ENCODE measurements at places on chromosomes 1 and 21. TPM values are rescaled to one million over a fixed set of nuclear protein-coding genes. Genes with fewer than 3 reads are reported as not detected.

DNA sequence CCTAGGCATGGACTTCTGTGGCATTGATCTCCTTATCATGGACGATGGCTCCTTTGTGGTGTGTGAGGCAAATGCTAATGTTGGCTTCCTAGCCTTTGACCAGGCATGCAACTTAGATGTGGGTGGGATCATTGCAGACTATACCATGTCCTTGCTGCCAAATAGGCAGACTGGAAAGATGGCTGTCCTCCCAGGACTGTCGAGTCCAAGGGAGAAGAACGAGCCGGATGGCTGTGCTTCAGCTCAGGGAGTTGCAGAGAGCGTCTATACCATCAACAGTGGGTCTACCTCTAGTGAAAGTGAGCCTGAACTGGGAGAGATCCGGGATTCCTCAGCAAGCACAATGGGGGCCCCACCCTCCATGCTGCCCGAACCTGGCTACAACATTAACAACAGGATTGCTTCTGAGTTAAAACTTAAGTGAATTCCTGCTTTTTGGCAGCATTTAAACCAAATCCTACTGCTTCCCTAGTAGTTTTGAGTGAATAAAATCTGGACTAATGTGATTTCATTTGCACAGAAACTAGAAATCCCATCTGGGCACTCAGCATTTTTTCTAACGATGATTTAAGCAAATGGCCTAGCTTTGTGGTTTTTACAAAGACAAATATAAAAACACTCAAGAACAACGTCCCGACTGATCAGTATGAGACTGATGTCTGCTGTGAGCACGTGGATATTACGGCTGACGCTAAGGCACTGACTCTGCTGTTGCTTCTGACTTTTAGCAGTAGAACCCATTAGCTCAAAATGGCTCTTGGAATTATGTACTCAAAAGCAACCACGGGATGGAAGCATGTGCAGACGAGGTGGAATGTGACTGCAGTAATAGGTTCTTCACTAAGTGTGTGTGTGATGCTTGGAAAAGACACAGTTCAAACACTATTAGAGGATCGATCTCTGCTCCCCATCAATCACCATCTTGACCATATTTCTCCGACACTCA, 34.2 kb downstream of the RIMKLA start:
- no peaks in the 10 kb centered on the region for H3K4me1 ChIP-seq
- no peak for DNase-seq
- H3K27me3 ChIP-seq = no peaks in the 10 kb centered on the region
- no peak overlapping the region for H3K27ac ChIP-seq
- no peaks in the 10 kb centered on the region for H3K36me3 ChIP-seq

DNA sequence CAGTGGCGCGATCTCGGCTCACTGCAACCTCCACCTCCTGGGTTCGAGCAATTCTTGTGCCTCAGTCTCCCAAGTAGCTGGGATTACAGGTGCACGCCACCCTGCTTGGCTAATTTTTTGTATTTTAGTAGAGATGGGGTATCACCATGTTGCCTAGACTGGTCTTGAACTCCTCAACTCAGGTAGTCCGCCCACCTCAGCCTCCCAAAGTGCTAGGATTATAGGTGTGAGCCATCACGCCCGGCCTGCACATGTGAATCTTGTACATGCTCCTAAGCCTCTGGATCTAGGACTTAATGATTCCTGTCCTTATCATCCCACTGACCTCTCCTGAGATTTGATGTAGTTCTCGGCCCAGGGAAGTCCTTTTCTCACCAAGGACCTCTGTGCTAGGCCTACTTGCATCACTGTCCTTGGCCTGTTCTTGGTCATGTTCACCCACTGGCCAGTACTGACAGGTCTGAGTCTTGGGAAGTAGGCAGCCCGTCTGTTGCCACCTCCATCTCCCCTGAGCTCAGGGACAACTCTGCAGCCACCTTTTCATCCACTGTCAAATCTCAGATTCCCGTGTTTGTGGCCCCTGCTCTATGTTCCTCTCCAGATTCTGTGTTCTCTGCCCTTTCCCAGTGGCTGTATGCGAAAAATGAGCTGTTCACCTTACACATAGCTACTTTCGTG, 9.4 kb downstream of the HYI start:
- H3K4me1 ChIP-seq = no peaks in the 10 kb centered on the region
- no peaks in the 10 kb centered on the region for H3K27me3 ChIP-seq
- H3K36me3 ChIP-seq = no peaks in the 10 kb centered on the region
- no peak for DNase-seq
- H3K4me3 ChIP-seq = no peak overlapping the region
- H3K27ac ChIP-seq = no peak overlapping the region

DNA sequence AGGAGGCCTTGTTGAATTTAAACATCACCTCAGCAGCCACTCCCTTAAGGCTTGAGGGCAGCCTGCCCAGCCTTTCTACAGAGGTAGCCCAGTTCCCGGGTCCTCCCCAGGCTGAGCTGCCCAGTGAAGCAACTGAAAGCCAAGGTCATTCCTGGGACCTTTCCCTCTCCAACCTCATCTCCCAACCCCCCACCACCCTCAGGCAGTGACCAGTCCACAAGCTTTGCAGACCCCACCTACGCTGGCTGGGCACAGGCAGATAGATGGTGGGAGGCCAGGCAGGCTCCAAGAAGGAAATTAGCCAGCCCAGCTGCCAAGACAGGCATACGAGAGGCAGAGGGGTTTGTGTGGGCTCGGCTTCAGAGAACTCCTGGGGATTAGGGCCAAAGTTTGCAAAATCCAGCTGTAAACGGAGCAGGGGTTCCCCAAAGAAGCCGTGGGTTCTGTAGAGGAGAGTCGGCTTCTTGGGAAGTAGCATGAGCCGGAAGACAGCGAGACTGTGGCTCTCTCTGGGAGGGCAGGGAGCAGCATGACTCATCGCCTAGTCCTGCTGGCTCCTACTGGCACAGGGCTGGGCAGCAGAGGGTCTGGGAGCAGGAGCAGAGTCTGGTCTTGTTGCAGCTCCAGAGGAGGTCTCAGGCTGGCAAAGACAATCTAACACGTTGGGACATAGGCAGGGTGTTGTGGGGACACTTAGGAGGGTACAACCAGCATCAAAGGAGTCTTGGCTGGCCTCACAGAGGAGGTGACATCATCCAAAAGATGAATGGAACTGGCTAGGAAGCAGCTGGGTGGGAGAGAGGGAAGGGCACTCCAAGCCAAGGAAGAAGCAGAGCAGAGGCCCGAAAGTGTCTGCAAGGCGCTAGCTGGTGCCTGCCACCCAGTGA, 2.8 kb upstream of the ZC3H12A start:
- peak overlapping the region; percentile 94 for H3K27ac ChIP-seq
- H3K4me3 ChIP-seq = peak overlapping the region; percentile 20
- H3K36me3 ChIP-seq = no peaks in the 10 kb centered on the region
- DNase-seq = peak; percentile 66
- peaks cover 7% of the 10 kb centered on the region for H3K4me1 ChIP-seq

GRCh38 chr21:31564439-31564838, 95.1 kb upstream of the SOD1 start:
- H3K36me3 ChIP-seq = no peaks in the 10 kb centered on the region
- DNase-seq = no peak
- H3K4me3 ChIP-seq = no peak overlapping the region
- peaks cover 7% of the 10 kb centered on the region for H3K4me1 ChIP-seq

DNA sequence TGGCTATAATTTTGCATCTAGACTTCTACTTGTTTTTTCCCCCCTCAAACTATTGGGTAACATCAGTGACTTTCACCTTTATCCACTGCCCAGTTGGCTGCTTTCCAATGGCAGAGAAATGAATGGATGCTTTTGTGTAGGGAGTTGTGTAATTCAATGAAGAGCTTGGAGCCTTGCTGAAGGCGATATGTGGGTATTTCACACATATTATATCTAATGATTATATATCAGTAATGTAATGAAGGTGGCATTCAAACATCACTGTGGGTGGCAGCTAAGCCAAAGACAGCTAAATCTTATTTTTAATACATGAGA, 81.2 kb downstream of the TGFB2 start:
- peak; percentile 23 for DNase-seq
- H3K27ac ChIP-seq = no peak overlapping the region
- H3K36me3 ChIP-seq = no peaks in the 10 kb centered on the region
- H3K27me3 ChIP-seq = no peaks in the 10 kb centered on the region
- no peak overlapping the region for H3K4me3 ChIP-seq

DNA sequence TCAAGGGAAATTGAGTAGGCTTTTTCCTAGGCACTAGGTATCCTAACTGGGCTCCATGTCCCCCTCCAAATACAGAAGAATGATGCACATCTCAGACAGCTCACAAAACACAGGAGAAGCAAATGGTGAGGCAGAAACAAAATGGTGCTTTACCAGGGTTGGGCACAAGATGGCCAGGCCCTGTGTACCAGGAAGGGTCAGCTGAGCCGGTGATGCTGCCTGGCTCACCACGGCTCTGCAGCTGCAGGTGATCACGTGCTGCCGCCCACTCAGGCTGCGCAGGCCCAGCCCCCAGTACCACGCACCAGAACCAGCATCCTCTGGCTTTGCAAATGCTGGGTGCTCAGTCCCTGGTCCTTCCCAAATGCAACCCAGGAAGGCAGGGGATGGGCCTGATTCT, 993 bp upstream of the DSCAM start:
- H3K4me3 ChIP-seq = no peak overlapping the region
- no peaks in the 10 kb centered on the region for H3K4me1 ChIP-seq
- no peaks in the 10 kb centered on the region for H3K27me3 ChIP-seq
- no peak for DNase-seq
- no peaks in the 10 kb centered on the region for H3K36me3 ChIP-seq
- H3K27ac ChIP-seq = no peak overlapping the region

GRCh38 chr1:150596095-150596892, 16.9 kb upstream of the MCL1 start:
- H3K4me1 ChIP-seq = no peaks in the 10 kb centered on the region
- H3K27ac ChIP-seq = no peak overlapping the region
- DNase-seq = no peak
- H3K36me3 ChIP-seq = no peaks in the 10 kb centered on the region

- H3K27ac ChIP-seq = no peak overlapping the region
- H3K4me1 ChIP-seq = no peaks in the 10 kb centered on the region
- DNase-seq = no peak
- no peaks in the 10 kb centered on the region for H3K27me3 ChIP-seq
These were observed 29.6 kb downstream of the SIM2 start for GRCh38 chr21:36728371-36729111.

GRCh38 chr1:12180315-12180714, 13.5 kb downstream of the TNFRSF1B start:
- H3K27ac ChIP-seq = peak overlapping the region; percentile 83
- H3K4me1 ChIP-seq = no peaks in the 10 kb centered on the region
- H3K36me3 ChIP-seq = no peaks in the 10 kb centered on the region
- no peaks in the 10 kb centered on the region for H3K27me3 ChIP-seq
- peak; percentile 68 for DNase-seq

- no peaks in the 10 kb centered on the region for H3K27me3 ChIP-seq
- H3K4me1 ChIP-seq = no peaks in the 10 kb centered on the region
- no peak overlapping the region for H3K27ac ChIP-seq
These were observed 24.6 kb downstream of the ATF3 start for GRCh38 chr1:212633161-212633560.

DNA sequence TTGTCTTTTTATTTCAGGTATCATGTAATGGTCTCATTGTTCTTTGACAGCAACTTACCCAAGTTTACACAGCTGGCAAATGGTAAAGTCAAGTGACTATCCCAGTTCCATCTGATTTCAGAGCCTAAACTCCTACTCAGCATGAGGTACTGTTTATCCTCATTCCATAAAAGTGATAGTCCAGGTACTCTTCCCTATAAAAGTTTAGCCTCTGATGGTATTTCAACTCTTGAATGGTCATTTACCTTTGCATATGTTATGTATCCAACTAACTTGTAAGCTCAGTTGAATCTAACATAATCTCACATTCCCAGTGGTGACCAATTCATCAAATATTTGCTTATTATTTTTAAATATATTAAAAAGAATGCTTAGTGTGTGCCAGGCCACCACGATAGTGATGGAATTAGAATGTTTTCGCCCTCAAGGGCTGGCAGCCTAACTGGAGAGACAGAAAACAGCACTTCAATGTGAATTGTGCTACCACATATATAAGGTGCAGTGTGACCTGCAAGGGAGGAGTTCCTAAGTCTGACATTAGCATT, 307.1 kb downstream of the CTH start:
- no peaks in the 10 kb centered on the region for H3K4me1 ChIP-seq
- DNase-seq = no peak
- H3K36me3 ChIP-seq = no peaks in the 10 kb centered on the region
- H3K4me3 ChIP-seq = no peak overlapping the region
- H3K27me3 ChIP-seq = no peaks in the 10 kb centered on the region

GRCh38 chr21:42568376-42568775, 54.7 kb downstream of the SLC37A1 start:
- no peaks in the 10 kb centered on the region for H3K4me1 ChIP-seq
- no peaks in the 10 kb centered on the region for H3K36me3 ChIP-seq
- no peaks in the 10 kb centered on the region for H3K27me3 ChIP-seq
- H3K27ac ChIP-seq = no peak overlapping the region
- H3K4me3 ChIP-seq = no peak overlapping the region
- DNase-seq = peak; percentile 3

- H3K4me1 ChIP-seq = no peaks in the 10 kb centered on the region
- H3K36me3 ChIP-seq = no peaks in the 10 kb centered on the region
- H3K4me3 ChIP-seq = no peak overlapping the region
- no peak for DNase-seq
These were observed 121.8 kb downstream of the TOMM20 start for GRCh38 chr1:235006816-235007215.

DNA sequence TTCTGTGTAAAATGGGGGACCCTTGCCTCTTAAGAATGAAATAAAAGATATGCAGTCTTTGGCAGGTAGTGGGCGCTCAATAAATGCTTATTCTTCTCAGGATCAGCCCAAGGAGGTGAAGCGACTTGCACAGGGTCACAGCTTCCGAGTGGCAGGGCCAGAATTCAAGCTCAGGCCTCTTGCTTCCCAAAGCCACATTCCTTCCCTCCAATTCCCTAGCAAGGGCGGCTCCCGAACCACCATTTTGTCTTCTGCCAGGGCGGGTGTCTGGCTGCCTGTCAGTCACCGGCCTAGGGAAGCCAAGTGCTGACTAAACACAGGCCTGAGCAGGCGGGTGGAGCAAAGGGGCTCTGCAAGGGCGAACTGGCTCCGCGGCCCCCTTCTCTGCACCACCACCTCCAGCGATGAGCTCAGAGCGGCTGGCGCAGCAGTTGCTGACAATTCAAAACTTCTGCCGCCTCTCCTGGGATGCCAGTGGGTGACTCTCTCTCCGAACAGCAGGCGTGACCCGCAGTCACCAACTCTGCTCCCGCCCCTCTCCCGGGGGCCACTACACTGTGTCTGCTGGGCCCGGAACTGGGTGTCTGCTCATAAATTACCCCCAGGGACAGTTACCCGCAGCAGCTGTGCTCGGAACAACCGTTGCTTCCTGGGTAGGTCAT, 10.8 kb downstream of the GPR3 start:
- H3K4me3 ChIP-seq = no peak overlapping the region
- peak; percentile 84 for DNase-seq
- peaks cover 6% of the 10 kb centered on the region for H3K4me1 ChIP-seq
- no peaks in the 10 kb centered on the region for H3K27me3 ChIP-seq
- peak overlapping the region; percentile 81 for H3K27ac ChIP-seq

- H3K36me3 ChIP-seq = no peaks in the 10 kb centered on the region
- no peaks in the 10 kb centered on the region for H3K4me1 ChIP-seq
- H3K27me3 ChIP-seq = no peaks in the 10 kb centered on the region
These were observed 317.2 kb upstream of the NFIA start for GRCh38 chr1:60765204-60765603.

Gene ACTL8
- not detected for total RNA-seq

Gene TEKT2
- total RNA-seq = 7.5 TPM

Gene DAB1
- total RNA-seq = 5.9 TPM

Gene LCE1D
- total RNA-seq = not detected

Gene FAM110D
- 20.0 TPM for total RNA-seq

Gene LORICRIN
- total RNA-seq = not detected

Gene PAQR7
- 14.9 TPM for total RNA-seq
